ENCODE measurements at places on chromosomes 1 and 21.

- DNase-seq = no peak
Observed at GRCh38 chr1:21117597-21118001, 59.1 kb downstream of the EIF4G3 start.

DNA sequence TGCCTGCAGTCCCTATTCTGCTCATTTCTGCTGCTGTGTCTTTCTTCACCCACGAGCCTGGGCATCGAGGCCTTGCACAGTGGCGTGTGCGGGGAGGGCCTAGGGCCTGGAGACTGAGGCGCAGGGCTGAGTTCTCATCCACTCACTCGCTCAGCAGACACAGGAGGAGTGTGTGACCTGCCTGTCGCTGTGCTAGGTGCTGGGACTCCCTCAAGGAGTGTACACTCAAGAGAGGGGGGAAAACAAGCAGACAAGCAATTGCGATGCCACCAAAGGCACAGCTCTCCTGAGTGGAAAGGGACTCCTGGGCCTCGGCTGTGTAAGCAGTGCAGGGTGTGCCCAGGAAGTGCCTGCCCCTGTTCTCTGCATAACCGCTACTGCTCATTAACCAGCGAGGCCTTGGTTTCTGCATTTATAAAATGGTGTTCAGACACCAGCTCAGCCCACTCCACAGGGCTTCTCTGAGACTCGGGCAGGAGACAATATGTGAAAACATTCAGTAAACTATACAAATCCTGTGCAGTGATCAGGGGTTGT is 4.2 kb downstream of the RD3 start:
- no peak for DNase-seq

GRCh38 chr1:14790982-14791381 is 192.5 kb downstream of the KAZN start:
- no peak for DNase-seq

DNA sequence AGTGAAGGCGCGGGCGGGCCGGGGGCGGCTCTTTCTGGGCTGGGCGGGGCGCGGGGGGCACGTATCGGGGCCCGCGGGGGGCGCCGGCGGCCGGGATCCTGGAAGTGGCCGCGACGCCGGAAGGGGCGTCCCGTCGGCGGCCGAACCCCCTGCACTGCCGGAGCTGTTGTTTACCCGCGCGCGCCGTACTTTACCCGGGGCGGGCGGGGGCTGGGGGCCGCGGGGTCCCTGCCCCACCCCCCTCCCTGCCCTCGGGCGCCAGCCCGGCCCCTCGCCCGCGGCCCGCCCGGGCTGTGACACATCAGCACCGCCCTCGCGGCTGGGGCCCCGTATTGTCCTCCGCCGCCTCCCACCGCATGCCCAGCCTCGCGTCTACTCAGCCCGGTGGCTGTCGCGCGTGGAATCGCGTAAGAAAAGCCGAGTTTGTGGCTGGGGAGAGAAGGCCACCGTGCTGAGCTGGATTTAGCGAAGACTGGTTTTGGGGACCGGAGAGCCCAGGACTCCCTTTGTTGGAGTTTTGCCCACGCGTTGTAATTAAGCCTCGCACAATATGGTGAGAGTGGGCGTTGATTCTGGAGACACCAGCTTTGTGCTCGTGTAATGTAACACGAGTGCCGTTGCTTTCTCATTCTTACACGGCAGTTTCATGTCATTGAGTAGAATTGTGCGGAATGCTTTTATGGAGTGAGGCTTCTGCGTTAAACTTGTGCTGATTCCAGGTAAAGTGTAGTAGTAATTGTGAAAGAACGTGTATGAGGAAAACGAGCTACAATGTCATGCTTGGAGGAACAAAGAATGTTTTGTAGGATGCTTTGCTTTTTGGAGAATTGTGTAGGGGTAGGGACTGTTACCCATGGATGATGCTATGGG is 559 bp downstream of the BACH1 start:
- peak; percentile 73 for DNase-seq

GRCh38 chr1:12511516-12512468 is 106.2 kb downstream of the DHRS3 start:
- DNase-seq = no peak

GRCh38 chr21:23152130-23152529 is 2153.9 kb downstream of the NCAM2 start:
- no peak for DNase-seq

DNA sequence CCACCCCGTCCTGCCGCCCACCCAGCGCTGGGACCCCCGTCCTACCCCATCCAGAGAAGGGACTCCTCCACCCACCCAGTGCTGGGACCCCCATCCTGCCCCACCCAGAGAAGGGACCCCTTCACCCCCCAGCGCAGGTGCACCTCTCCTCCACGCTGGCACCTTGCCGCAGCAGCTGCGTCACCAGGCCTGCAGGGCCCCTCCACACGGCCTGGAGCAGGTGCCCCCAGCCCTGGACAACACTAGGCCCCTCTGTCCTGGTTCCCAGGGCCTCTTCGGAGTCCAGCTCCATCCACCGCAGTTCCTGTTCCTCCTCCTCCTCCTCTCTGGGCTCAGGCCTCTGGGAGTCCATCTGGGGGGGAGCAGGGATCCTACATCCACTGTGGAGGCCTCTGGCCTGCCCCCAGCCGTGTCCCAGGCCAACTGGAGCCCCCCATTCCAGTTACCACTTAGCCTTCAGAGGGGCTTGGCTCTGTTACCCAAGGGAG is 378 bp downstream of the ANKRD65 start:
- peak; percentile 41 for DNase-seq

DNA sequence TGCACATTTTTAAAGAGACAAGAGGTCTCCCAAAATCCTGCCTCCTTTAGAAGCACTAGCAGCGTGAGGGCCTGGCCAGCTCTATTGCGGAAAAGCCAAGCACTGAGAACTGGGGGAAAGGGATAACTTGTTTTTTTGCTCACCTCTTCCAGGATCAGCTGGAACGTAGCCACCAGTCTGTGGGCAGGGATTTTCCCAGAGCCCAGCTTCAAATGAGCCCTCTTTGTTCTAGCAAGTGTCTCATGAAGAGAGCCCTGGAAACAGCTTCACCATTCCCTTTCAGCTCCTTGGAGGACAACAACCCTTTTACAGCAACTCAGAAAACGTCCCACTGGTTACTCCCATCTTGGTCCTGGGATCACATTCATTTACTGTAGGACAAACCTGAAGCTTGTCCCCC is 195.4 kb downstream of the LMX1A start:
- DNase-seq = no peak

- DNase-seq = no peak
Observed at GRCh38 chr1:11602424-11602823, 51.8 kb downstream of the FBXO2 start.

GRCh38 chr1:243234978-243235647 is 20.0 kb downstream of the CEP170 start:
- DNase-seq = no peak

GRCh38 chr1:158039380-158039779 is 45.9 kb downstream of the KIRREL1 start:
- no peak for DNase-seq

DNA sequence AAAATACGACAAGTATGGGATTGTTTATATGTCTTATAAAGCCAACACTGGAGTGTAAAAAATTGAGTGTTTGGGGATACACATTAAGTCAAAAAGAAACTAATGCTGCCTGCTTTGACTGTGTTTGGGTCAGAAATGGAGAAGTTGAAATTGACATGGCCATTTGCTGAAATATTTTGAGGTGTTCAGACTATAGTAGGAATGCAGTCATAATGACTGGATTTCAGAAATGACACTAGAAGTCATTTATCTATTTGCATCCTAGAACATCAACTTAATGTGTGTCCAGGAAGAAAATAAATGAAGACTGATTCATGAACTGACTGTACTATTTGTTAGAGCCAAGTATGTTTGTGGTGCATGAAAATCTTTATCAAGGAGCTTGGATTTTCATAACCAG is 28.4 kb downstream of the RASAL2 start:
- no peak for DNase-seq

GRCh38 chr1:6488602-6489382 is 2.7 kb downstream of the PLEKHG5 start:
- DNase-seq = no peak

- no peak for DNase-seq
Observed at GRCh38 chr1:1124508-1124785, 8.6 kb upstream of the C1orf159 start.

DNA sequence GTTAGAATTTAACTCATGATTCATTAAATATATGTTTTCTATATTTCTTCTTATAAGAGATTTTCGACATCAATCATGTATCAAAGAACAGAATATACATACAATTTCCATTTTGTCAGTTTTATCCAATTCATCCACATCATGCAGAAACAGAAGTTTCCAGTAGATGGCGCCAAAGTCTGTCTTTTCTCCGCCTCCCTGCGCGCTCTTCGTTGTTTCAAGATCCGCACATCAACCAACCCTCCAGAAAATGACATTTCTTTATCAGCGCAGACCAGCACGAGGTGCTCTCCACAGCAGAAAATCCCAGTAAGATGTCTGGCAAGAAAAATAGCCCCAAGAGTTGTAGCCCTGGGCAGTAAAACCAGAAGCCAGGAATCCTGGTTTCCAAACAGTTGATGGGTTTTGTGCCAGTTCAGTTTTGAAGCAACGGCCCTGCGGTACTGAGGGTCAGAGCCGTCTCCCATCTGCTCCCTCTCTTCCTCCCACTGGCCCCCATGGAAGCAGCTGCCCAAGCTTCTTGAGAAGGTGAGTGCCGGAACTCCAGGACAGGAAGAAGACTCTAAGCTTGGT is 38.6 kb upstream of the GPR137B start:
- DNase-seq = peak; percentile 59

DNA sequence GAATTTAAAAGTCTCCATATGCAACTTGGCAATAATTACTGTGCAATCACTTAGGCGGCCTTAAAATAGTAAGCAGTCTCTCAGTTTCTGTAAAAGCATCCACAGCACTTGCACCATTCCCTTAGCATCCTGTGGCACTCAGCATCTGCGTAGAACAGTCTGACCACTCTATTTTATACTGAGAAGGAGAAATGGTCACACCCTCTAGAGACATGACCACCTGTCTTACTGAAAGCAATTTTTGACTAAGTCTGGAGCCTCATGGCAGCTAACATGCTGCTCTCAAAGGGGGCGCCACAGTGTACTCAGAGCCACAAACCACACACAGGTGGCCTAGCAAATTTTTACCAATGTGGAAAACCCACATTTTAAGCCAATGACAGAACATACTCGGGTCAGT is 62.0 kb downstream of the KCNK1 start:
- DNase-seq = no peak

All from body of pancreas (tissue), 4 donors.